ENCODE measurements at places on chromosomes 7 and 10.

DNA sequence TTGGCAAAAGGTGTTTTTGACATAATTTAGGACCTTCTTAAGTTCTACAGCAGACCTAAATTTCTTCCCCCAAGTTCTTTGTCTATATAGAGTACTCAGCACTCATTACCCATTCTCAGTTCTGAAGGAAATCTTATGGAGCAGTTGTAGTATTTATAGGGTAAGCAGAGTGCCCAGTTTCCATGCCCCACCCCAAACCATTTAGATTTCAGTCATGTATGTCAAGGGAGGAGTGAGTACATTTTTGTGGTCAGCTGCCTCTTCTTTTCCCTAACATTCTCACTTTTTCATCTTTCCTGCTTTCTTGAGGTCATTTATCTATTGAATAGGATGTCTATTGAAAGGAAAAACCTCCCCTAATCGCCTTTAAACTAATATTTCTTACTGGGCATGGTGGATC is 83.3 kb downstream of the KAT6B start:
- peak; percentile 32 for DNase-seq

GRCh38 chr7:101370836-101371235 is 8.2 kb downstream of the COL26A1 start:
- no peak for DNase-seq

DNA sequence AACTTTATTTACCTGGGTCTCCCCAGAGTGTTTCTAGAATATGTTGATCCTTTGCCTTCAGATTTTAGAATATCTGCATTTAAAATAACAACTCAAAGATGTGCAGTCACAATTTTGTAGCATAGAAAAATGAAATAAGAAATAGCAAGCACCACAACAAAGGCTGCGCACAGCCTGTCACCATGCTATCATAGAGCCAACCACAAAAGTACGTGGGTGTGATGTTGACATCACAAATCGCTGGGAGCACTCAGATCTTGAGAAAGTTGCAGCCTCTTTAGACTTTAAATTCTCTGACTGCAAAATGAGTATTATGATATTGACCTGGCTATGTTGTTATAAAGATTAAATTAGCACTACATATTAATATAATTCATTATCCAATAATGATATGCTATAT is 177.9 kb downstream of the TNS3 start:
- DNase-seq: no peak

GRCh38 chr10:46226900-46227558 is 59.8 kb upstream of the ANTXRL start:
- no peak for DNase-seq

- peak; percentile 64 for DNase-seq
Measured at GRCh38 chr7:142813226-142813625, 41.6 kb upstream of the EPHB6 start.

- no peak for DNase-seq
Measured at GRCh38 chr10:119177708-119178371, 772 bp downstream of the PRDX3 start.

GRCh38 chr7:113045379-113045778 is 41.2 kb downstream of the GPR85 start:
- DNase-seq: no peak

DNA sequence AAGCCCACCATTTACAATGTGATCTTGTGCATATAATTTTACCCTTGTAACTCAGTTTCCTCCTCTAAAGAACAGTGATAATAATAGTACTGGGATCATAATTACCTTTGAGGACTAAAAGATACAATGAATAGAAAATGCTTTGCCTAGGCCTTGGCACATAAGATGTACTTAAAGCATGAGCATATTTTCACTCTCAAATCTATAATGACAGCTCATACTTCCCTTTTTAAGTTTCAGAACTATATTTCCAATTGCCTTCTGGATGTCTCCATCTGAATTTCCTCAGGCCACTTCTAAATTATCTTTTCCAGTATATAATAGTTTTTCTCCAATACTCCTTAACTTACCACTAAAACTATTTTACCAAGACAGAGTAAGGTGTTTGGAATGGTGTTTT is 13.3 kb upstream of the ITGB8 start:
- DNase-seq: no peak

- DNase-seq: no peak
Measured at GRCh38 chr10:121313119-121313875, 284.9 kb downstream of the FGFR2 start.

- no peak for DNase-seq
Measured at GRCh38 chr10:71840177-71840957, 10.7 kb downstream of the PSAP start.

DNA sequence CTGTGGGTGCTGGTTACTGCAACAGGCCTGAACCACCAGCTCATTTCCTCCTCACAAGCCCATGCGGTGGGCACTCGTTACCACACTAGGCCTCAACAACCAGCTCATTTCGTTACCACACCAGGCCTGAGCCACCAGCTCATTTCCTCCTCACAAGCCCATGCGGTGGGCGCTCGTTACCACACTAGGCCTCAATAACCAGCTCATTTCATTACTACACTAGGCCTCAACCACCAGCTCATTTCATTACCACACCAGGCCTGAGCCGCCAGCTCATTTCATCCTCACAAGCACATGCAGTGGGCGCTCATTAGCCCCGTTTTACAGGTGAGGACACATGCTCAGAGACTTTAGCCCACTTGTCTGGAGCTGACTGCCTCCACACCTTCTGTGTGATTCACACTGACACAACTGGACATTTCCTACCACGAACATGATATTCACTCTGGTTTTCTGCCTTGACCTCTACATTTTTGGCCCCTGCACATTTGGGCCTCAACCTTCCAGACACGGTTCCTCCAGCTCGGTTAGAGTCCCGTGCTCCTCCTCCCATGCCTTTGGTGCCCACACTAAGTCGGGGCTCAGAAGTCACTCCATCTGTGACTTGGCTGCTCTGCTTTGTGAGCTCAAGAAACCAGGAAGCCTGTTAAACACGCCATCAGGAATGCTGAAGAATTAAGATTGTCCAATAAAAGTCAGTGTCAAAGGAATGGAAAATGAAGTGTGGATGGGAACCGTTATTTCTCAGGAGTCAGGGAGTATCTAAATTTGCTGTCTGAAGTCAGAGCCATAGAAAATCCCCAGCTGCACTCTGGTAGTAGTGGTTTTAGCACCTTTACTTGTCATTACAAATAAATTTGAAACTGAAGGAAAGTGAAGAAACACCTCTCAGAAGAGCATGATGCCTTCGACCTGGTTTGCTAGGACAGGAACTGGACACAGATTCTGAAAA is 55.8 kb upstream of the LANCL2 start:
- no peak for DNase-seq

DNA sequence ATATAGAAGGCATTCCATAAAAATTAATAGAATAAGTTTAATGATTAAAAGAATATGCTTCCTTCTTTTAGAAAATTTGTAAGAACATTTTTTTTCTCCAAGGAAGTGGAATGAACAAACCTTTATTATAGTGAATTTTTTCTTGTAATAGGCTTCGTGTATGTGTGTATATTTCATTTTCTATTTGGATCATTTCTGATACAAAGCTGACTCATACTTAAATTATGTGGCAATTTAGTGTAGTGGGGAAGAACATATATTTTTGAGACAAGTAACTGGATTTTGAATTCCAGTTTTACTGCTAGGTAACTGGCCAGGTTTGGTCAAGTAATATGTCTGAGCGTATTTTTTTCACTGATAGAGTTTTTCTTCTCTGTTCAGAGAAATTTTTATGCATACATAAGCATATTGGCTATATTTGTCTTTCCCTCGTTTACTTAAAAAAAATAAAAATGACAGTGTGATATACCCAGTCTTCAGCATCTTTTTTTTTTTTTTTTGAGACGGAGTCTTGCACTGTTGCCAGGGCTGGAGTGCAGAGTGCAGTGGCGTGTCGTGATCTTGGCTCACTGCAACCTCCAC is 50.8 kb downstream of the CDK13 start:
- DNase-seq: no peak

- DNase-seq: peak; percentile 6
Measured at GRCh38 chr10:20877986-20878983, 18.8 kb downstream of the NEBL start.

DNA sequence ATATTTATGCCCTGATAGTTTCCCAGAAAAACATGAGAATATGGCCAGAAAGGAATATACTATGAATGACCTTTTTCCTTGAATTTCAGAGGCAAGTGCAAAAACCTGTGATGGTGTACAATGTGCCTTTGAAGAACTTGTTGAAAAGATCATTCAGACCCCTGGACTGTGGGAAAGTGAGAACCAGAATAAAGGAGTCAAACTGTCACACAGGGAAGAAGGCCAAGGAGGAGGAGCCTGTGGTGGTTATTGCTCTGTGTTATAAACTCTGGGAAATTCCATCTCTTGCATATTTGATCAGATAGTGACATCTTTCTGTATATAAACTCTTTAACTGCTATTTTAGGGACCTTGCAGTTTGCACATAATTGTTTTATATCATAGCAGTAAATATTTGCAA is 33.7 kb downstream of the RAB18 start:
- DNase-seq: no peak

All from LoVo (cell line).